ENCODE measurements at places on chromosomes 7 and 10.

DNA sequence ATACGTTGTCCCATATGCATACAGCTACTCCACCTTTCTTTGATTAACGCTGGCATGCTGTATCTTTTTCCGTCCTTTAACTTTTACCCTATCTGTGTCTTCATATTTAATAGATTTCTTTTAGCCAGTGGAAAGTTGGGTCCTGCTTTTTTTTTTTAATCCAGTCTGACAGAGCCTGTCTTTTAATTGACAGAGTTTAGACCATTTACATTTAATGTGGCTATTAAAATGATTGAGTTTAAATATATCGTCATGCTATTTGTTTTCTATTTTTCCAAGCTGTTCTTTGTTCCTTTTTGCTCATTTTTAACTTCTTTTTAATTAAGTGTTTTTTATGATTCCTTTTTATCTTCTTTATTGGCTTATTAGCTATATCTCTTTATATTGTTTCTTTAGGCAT lies 217.6 kb upstream of the NEBL start:
- H3K27me3 ChIP-seq: no peaks in the 10 kb centered on the region
- no peak for DNase-seq
- H3K4me3 ChIP-seq: no peak overlapping the region
- no peaks in the 10 kb centered on the region for H3K36me3 ChIP-seq
- no peaks in the 10 kb centered on the region for H3K4me1 ChIP-seq

- H3K4me3 ChIP-seq: no peak overlapping the region
- H3K4me1 ChIP-seq: no peaks in the 10 kb centered on the region
- no peak overlapping the region for H3K27ac ChIP-seq
- H3K36me3 ChIP-seq: peaks cover 2% of the 10 kb centered on the region
- no peak for DNase-seq
These were observed 65.0 kb downstream of the IDE start for GRCh38 chr10:92508866-92509265.

DNA sequence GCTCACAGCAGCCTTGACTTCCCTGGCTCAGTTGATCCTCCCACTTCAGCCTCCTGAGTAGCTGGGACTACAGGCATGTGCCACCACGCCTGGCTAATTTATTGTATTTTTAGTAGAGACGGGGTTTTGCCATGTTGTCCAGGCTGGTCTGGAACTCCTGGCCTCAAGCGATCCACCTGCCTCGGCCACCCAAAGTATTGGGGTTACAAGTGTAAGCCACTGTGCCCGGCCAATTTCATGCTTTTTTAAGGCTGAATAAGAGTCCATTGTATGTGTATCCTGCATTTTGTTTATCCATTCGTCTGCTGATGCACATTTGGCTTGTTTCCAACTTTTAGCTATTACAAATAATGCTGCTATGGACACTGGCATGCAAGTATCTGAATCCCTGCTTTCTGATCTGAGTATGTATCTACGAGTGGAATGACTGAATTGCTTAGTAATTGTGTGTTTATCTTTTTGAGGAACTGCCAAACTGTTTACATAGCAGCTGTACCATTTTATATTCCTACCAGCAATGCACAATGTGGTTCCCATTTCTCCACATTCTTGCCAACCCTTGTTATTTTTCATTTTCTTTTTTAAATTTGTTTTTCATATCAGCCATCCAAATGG lies 37.3 kb upstream of the TPST1 start:
- no peaks in the 10 kb centered on the region for H3K27me3 ChIP-seq
- DNase-seq: peak; percentile 95
- H3K4me3 ChIP-seq: no peak overlapping the region
- peak overlapping the region; percentile 6 for H3K27ac ChIP-seq
- H3K36me3 ChIP-seq: no peaks in the 10 kb centered on the region
- H3K4me1 ChIP-seq: peaks cover 9% of the 10 kb centered on the region

GRCh38 chr7:106151459-106152312 lies 39.6 kb upstream of the SYPL1 start:
- no peak overlapping the region for H3K27ac ChIP-seq
- no peak overlapping the region for H3K4me3 ChIP-seq
- no peaks in the 10 kb centered on the region for H3K4me1 ChIP-seq
- H3K27me3 ChIP-seq: peaks cover 9% of the 10 kb centered on the region

- H3K4me3 ChIP-seq: no peak overlapping the region
- H3K4me1 ChIP-seq: peaks cover 10% of the 10 kb centered on the region
- H3K27ac ChIP-seq: no peak overlapping the region
- H3K27me3 ChIP-seq: no peaks in the 10 kb centered on the region
These were observed 7.6 kb downstream of the ATP5F1C start for GRCh38 chr10:7795605-7796004.

- no peaks in the 10 kb centered on the region for H3K27me3 ChIP-seq
- no peak overlapping the region for H3K4me3 ChIP-seq
- DNase-seq: no peak
- peaks cover 12% of the 10 kb centered on the region for H3K4me1 ChIP-seq
- no peak overlapping the region for H3K27ac ChIP-seq
These were observed 116.2 kb downstream of the SND1 start for GRCh38 chr7:127768241-127768640.

- H3K27me3 ChIP-seq: no peaks in the 10 kb centered on the region
- DNase-seq: no peak
- no peak overlapping the region for H3K27ac ChIP-seq
These were observed 124.7 kb downstream of the CFAP58 start for GRCh38 chr10:104478380-104478779.

- no peak overlapping the region for H3K4me3 ChIP-seq
- no peak for DNase-seq
- H3K27me3 ChIP-seq: peaks cover 4% of the 10 kb centered on the region
- no peak overlapping the region for H3K27ac ChIP-seq
- H3K36me3 ChIP-seq: no peaks in the 10 kb centered on the region
- no peaks in the 10 kb centered on the region for H3K4me1 ChIP-seq
These were observed 351.9 kb downstream of the DNAJB6 start for GRCh38 chr7:157688533-157689268.

DNA sequence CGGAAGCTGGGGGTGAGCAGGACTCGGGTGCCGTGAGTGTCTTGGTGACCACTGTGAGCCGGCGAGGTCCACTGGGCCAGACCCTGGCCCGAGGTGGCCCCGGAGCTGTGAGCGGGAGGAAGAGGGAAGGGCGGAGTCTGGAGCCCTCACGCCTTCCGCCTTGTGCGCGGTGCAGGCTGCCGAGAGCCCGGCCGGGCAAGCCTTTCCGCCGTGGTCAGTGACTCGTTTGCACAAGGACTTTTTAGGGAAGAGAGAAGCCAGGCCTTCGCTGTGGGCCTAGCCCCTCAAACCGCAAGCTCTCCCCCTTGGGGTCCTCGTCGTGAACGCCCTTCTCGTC lies 40.9 kb upstream of the ZNF32 start:
- peaks cover 4% of the 10 kb centered on the region for H3K4me1 ChIP-seq
- peak overlapping the region; percentile 65 for H3K4me3 ChIP-seq
- H3K27ac ChIP-seq: peak overlapping the region; percentile 60
- peak; percentile 49 for DNase-seq
- no peaks in the 10 kb centered on the region for H3K36me3 ChIP-seq
- no peaks in the 10 kb centered on the region for H3K27me3 ChIP-seq

DNA sequence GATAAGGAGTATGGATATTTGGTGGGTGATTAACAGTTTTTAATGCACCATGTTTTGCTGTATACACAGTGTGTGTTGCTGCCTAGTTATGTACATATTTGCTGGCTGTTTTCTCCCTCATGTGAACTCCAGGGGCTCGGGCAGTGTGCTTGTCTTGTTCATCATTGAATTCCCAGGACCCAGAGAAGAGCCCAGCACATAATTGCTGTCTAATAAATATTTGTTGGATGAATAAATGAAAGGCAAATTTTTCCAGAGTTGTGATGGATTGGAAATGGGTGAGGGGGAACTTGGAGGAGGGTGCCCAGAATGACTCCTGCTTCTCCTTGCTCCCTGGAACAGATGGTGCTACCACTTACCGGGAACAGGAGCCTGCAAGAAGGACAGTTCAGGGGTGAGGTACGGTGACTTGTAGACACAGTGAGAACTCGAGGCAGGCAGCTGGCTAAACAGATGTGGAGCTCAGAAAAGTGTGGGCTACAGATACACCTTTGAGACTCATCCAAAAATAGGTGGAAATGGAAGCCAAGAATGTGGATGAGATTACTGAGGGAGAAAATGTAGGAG lies 586.8 kb upstream of the MGMT start:
- no peak overlapping the region for H3K4me3 ChIP-seq
- H3K27ac ChIP-seq: no peak overlapping the region
- H3K4me1 ChIP-seq: no peaks in the 10 kb centered on the region
- no peaks in the 10 kb centered on the region for H3K36me3 ChIP-seq
- no peak for DNase-seq
- no peaks in the 10 kb centered on the region for H3K27me3 ChIP-seq

GRCh38 chr7:96614154-96614867 lies 95.3 kb downstream of the SEM1 start:
- H3K4me3 ChIP-seq: no peak overlapping the region
- H3K4me1 ChIP-seq: no peaks in the 10 kb centered on the region
- no peaks in the 10 kb centered on the region for H3K27me3 ChIP-seq
- no peak for DNase-seq

DNA sequence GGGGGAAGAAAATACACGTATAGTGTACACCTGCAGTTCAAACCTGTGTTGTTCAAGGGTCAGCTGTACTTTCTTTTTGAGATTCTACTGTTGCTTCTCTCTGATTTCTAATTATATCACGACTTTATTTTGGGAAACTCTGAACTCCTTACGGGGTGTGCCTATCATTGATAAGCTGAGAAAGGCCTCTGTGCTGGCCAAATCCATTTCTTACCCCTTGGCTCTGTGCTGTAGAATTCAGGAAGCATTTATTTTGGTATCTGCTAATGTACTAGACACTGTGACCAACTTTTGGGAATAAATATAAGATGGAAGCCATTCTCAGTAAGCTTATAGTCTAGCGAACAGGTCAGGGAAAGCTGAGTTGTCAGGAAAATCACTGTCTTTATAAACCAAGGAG lies 26.9 kb upstream of the RPA3 start:
- DNase-seq: no peak
- no peak overlapping the region for H3K27ac ChIP-seq
- H3K27me3 ChIP-seq: no peaks in the 10 kb centered on the region
- no peaks in the 10 kb centered on the region for H3K4me1 ChIP-seq
- H3K4me3 ChIP-seq: no peak overlapping the region

DNA sequence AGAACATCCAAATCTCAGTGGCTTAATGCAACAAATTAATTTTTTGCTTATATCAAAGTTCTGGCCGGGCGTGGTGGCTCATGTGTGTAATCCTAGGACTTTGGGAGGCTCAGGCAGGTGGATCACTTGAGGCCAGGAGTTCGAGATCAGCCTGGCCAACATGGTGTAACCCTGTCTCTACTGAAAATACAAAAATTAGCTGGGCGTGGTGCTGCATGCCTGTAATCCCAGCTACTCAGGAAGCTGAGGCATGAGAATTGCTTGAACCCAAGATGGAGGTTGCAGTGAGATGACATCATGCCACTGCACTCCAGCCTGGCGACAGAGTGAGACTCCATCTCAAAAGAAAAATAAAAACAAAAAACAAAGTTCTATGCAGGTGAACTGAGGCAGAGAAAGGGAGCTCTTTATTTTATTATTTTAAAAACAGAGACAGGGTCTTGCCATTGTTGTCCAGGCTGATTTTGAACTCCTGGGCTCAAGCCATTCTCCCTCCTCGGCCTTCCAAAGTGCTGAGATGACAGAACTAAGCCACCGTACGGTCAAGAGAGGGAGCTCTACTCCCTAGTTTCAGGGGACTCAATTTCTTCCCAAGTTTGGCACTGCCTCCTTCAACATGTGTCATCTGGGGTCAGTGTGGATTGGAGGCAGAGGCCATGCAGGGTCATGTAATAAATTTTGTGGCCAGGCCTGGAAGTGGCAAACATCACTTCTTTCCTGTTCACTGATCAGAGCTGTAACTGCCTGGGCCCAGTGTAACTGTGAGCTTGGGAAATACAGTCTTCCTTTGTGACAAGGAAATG lies 2.4 kb downstream of the ADCK2 start:
- DNase-seq: peak; percentile 41
- no peak overlapping the region for H3K27ac ChIP-seq
- H3K4me3 ChIP-seq: no peak overlapping the region
- H3K36me3 ChIP-seq: peaks cover 2% of the 10 kb centered on the region

- no peaks in the 10 kb centered on the region for H3K27me3 ChIP-seq
- H3K27ac ChIP-seq: no peak within 1 kb of the TSS
- peak within 1 kb of the TSS; percentile 74 for H3K4me3 ChIP-seq
- peak; percentile 85 for DNase-seq
These were observed at the start of gene AUTS2 for GRCh38 chr7:69598081-69598486. TSS of gene AUTS2 (plus strand) at chr7:69598475. CDS start at chr7:69599654, 1,179 bp downstream.
